Inflammatory macrophage treated with lipopolysaccharide for 1 hour (primary cell): ENCODE measurements at places on chromosomes 5 and 9.

- DNase-seq, result no peak
Measured at GRCh38 chr9:134361843-134362414, 35.7 kb downstream of the RXRA start.

- DNase-seq, result peak; percentile 42
Measured at GRCh38 chr5:75720882-75721281, 3.6 kb upstream of the POC5 start.

DNA sequence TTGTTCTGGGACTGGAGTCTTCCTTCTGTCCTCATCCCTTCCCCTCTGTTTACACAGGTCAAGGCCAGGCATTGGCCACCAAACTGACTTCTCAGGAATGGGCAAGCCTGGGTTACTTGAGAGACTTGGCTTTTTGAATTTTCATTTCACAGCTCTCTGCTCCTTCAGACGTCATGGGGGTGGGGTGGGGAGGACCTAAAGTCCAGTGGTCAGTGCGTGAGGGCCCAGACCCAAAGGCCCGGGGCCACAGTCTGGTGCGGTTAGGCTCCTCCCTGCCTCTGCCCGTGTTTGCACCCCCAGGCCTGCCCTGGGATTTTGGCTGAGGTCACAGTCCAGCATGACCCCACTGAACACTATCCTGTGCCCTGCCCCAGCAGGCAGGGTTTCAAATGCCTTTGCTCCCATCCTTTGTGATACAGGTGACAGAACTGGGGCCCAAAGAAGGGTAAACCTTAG is 4.1 kb upstream of the CXXC5 start:
- no peak for DNase-seq

GRCh38 chr9:11868795-11869194 is 824.4 kb upstream of the TYRP1 start:
- DNase-seq, result no peak

- DNase-seq, result peak; percentile 50
Measured at GRCh38 chr5:171442287-171443042, 23.0 kb downstream of the FGF18 start.

GRCh38 chr9:29437526-29437925 is 1864.2 kb upstream of the C9orf72 start:
- DNase-seq, result no peak

DNA sequence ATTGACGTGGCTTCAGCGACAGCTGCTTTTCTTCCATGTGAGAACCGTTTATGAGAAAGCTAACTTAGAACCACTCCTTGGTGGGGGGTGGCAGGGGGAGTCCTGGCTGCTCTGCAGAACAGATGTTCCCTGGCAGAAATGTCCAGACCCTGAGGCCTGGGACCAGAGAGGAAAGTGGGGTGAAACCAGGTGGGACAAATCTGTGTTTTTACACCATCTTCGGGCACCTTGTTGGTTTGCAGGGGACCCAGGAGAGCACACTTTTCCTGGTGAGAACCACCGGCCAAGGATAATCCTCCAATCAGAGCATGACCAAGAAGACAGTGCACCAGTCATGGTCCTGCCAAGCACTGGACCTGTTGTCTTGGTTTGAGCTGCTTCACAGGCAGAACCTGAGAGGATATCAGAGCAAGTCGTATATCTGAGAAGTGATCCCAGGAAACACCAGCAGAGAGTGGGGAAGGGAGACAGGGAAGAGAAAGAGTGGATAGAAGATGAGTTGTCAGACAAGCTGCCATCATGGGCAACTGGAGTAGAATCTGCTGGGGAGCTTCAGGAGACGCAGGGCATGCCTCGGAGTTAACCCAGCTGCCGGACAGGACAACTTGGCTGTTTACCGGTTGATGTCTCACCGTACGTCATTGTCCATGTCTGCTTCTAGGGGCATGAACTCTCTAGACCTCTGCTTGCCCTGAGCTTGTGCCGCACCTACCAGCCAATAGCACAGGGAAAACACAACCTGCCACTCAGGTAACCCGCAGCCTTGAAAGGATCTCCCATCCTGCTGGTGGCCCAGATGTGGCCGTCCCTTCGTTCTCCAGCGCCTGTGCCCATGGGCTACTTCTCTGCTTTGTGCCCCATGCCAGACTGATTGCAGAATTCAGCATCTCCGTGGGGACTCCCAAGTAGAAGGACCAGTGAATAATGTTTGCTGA is 178.4 kb upstream of the MVB12B start:
- DNase-seq, result no peak

GRCh38 chr5:153745778-153746395 is 255.4 kb downstream of the GRIA1 start:
- DNase-seq, result no peak

DNA sequence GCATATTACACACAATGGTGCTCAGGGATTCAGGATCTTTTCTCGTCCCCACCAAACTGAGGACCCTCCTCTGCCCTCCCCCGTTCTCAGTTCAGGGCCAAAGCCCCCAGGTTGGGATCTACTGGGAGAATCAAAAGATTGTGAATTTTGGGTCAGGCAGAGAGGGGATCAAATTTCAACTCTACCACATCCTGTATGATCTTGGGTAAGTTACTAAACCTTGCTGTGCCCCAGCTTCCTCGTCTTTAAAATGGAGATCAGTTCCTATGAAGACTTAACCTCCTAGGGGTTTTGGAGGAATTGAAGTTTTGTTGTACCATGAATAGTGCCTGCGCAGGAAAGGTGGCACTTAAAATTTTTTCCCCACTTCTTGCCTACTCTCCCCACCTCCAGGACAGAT is 62.4 kb downstream of the RAI14 start:
- no peak for DNase-seq

DNA sequence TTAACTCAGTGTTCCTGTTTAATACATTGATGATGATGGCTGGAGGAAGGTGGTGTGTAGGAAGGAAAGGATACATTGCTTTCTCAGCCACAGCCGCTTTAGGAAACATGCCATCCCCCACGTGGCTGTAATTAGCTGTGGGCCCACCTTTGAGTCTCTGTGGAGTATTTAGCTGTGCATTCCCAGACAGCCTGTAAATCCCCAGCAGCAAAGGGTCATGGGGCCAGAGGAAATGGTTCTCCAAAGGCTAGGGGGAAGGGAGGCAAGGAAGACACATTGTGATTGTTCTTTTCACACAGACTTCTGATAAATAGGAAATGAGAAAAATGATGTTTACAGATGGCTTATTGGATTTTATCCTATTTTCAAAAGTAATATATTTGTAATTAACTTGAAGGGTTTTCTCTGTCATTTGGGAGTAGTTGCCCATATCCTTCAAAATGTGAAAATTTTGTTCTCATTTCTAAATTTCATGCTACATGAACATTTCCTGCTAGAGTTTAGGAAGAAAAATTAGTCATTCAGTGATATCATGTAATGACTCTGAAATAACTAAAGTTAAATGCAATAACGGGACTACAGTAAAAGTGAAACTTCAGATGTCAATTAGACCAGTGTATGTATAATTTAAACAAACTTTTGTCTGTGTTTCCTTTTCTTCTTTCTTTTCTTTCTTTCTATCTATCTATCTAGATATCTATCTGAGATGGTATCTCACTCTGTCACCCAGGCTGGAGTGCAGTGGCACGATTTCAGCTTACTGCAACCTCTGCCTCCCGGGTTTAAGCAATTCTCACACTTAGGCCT is 24.3 kb upstream of the F2R start:
- DNase-seq, result no peak

DNA sequence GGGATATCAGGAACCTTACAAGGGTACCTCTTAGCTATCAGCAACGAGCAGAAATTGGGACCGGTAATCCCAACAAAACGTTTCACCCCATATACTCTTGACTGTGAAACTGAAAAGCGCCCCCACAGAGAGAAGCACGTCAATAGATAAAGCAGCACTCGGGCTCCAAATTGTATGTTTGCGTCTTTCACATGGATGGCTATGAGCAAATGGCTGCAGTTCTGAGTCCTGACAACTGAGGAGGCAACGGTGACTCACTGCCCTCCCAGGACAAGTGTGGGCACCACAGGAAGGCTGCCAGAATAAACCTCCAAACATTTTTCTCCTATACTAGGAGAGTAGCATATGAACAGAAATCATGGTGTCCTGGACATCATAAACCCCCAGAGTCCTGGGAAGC is 36.6 kb downstream of the SEMA4D start:
- peak; percentile 21 for DNase-seq

- no peak for DNase-seq
Measured at GRCh38 chr5:32710550-32711361, at the start of gene NPR3. Gene NPR3, plus strand, starts transcription at chr5:32711321. Its CDS starts 456 bp downstream, at chr5:32711777.

DNA sequence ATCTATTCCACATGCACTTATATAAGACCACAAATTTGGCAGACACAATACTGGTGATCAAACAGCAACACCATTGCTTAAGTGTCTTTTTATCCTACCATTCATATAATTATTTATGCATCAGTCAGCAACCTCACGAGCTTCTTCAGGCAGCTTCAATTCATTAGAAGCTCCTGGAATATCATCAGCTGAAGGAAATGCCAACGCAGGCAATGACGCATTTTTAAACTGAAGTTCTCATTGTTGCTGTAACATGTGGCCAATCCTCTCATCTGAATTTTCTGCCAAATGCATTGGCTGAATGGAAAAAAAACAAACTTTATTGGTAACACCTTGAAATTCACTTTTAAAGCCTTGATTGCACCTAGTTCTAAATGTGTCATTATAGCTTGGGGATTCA is 376.4 kb upstream of the RGMB start:
- no peak for DNase-seq

DNA sequence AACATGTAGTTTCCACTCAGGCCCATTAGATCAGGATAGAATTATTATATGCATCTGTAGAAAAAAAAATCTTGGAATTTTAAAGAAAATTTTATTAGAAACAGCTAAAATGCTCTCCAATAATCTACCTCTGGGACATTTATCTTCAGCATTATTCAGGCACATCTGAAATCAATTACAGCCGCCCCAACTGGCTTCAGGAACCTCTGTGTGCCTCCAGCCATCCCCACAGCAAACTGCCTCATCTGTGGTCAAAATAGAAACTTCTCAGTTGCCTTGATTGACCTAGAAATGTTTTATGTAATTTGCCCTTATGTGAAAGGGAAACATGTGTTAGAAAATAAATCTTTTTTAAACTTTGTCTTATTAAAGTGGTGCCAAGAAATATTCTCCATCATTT is 120.1 kb upstream of the LPAR1 start:
- no peak for DNase-seq

- no peak for DNase-seq
Measured at GRCh38 chr5:109938453-109938852, 248.7 kb downstream of the MAN2A1 start.

DNA sequence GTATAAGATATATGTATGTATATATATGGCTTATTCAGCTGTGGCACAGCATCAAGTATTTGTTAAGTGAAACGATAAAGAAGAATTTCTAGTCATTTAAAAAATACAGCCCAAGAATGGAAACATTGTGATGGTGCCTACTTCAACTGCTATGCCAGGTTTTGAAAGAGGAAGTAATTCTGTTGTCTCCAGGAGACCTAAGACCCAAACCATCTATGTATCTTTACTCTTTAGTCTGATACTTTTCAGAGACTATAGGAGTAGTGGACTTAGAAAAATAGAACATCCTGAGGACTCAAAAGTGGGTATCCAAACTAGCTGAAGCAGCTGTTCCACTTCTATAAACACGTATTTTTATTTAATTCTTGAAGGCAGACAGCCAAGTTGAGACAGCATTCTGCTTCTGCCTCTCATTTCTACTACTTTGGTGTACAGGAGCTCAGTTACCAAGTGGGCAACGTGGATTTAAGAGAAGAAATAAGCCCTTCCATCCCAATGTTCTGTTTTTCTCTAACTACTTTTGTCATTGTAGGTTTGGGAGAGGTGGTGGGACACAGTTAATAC is 110.7 kb downstream of the RPS23 start:
- no peak for DNase-seq

GRCh38 chr5:73940801-73941200 is 314.8 kb downstream of the ARHGEF28 start:
- no peak for DNase-seq

GRCh38 chr5:38837932-38838331 is 7.9 kb upstream of the OSMR start:
- no peak for DNase-seq

DNA sequence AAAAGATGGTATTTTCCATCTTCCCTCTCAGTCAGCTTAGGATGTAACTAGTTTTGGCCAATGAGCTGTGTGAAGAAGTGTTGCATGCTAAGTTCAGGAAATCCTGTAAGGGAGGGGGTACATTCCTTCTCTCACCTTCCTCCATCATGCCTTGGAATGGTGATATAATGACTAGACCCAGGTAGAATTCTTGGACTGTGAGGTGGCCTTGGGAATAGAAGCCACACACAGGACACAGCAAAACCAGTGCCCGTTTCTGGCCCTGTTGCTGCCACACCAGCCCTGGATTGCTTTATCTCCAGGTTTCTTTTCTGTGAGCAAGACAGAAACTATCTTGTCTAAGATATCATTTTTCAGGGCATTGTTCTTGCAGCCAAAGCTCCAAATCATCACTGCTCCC is 10.5 kb upstream of the ZNF354A start:
- DNase-seq, result no peak

- DNase-seq, result no peak
Measured at GRCh38 chr9:119004618-119004990, 364.6 kb downstream of the BRINP1 start.

DNA sequence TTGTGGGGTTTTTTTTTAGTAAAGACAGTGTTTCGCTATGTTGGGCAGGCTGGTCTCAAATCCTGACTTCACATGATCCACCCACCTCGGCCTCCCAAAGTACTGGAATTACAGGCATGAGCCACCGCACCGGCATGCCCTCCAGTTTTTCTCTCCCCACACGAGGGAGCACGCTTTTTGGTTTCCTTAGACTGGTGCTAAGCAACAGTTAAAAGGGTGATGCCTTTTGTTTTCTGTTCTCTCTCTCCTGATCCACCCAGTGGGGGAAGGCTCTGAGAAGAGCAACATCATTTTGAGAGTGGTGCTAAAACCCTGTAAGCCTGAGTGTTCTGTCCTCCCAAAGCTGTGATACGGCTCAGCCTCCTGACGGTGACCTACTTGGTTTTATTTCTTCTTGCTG is 146.6 kb downstream of the MAN2A1 start:
- no peak for DNase-seq

DNA sequence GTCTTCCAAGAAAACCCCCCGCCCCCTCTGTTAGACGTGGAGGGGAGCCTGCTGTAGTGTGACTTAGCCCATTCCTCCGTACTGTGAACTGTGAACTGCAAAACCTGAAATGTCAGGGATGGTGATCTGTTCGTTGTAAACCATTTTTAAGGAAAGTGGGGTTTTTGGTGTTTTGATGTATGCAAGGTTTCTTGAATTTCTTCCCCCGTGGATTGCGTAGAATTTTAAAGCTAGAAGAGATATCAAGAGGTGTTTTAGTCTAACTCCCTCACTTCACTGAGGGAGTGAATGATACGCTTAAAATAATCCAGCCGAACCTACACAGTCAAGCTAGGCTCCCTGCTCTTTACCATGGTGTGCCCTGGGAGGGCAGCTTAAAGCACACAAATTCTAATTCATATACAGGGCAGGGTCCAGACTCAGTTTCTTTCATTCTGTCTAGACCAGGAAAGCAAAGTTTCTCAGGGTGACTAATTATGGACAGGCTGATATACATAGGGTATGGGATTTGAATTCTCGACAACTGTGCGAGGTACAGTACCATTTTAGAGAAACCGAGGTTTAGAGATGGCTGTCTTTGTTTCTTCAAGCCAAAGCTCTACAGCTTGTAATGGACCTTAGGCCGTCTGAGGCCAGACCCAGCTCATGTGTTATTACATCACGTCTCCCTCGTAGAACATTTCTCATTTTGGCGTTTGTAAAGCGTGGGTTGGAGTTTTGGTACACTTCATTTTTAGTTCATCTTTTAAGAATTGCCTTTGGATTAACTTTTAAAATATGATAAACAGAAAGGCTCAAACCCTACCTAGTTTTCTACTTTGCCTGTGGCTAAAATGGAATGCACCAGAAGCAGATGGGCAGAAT is 2.7 kb downstream of the PTGER4 start:
- DNase-seq, result peak; percentile 73
